Amniotic epithelial cell (primary cell): ENCODE measurements at places on chromosomes 4 and X.

DNA sequence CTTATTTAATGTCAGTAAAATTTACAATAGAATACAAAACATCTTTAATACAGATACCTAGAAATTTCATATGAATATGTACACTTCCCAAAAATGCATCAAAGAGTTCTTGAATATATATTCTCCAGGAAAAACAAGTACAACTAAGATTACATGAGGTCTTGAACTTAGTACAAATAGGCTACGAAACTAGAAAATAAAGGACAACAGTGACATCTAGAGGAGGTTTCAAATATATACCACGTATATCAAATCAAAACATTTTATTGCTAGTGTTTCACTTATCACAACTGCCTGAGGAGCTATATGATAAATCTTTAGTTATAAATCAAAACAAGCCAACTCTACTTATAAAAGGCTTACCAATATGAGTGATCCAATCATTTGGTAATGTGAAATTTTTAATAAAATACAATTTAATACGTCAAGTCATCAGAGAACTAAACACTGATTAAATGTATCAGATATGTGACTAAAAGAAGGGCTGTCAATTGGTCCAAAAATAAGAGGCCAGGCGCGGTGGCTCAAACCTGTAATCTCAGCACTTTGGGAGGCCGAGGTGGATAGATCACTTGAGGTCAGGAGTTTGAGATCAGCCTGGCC lies 36.6 kb downstream of the ANAPC10 start:
- peak; percentile 61 for DNase-seq

DNA sequence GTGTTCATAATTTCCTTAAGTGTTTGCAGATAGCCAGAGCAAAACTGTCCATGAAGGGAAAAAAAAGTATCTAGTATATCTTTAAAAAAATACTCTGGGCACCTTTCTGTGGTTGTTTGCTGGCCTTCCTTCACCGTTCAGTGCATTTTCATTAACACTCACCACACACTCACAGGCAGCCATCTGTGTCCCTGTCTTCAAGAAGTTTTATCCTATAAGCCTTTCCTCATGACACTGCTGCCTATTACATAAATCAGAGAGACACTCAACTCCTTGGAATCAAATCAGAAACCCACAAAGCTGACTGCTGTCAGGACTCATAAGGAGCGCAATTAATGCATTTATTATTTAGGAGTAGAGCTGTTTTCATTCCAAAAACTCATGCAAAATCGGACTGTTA lies 1720.2 kb downstream of the PCDH7 start:
- peak; percentile 12 for DNase-seq

GRCh38 chr4:56611501-56611900 lies 69.6 kb downstream of the HOPX start:
- DNase-seq, result peak; percentile 25

DNA sequence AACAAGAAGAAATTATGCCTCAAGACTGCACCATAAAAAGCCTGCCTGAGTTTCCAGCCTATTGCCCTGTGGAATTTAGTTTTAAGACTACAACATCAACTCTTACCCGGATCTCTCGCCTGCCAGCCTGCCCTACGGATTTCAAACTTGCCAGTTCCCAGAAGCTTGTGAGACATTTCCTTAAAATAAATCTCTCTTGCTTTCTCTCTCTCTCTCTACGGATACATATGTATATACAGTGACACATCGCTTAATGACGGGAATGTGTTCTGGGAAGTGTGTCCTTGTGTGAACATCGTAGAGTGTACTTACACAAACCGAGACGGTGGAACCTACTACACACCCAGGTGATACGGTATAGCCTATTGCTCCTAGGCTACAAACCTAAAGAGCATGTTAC lies 79.5 kb downstream of the CLNK start:
- DNase-seq, result no peak

DNA sequence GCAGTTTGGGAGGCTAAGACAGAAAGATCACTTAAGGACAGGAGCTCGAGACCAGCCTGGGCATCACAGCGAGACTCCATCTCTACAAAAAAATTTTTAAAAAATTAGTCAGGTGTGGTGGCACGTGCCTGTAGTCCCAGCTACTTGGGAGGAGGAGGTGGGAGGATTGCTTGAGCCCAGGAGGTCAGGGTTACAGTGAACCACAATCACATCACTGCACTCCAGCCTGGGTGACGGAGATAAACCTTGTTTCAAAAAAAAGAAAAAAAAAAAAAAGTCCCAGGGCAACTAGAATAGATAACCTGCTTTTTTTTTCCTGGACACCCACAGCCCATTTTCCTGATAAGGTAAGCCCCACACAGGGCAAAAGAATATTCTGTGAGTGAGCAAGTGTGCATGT lies 96.3 kb downstream of the C4orf51 start:
- no peak for DNase-seq

GRCh38 chr4:103934178-103934789 lies 214.5 kb upstream of the TACR3 start:
- DNase-seq, result peak; percentile 37

- no peak for DNase-seq
These were observed at the start of gene TACR3 for GRCh38 chr4:103719830-103720207. TSS of gene TACR3 (minus strand) at chr4:103719985. CDS start at chr4:103719675, 310 bp downstream.

- no peak for DNase-seq
These were observed 113.0 kb downstream of the ARHGAP24 start for GRCh38 chr4:85587952-85588351.

DNA sequence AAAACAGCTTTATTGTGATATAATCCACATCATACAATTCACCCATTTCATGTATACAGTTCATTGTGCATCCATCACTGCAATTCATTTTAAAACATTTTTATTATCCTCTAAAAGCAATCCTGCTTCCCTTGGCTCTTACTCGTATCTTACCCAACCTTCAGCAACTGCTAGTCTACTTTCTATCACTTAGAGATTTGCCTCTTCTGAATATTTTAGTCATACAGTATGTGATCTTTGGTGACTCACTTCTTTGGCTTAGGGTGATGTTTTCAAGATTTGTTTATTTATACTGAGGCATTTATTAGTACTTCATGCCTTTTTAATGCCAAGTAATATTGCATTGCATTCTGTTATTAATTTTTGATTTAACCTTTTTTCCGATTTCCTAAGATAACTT lies 15.0 kb upstream of the MSMO1 start:
- DNase-seq, result peak; percentile 81

GRCh38 chr4:159649237-159649636 lies 546.4 kb downstream of the RAPGEF2 start:
- DNase-seq, result no peak

- DNase-seq, result peak; percentile 48
These were observed 6.6 kb downstream of the GUCY2F start for GRCh38 chrX:109475174-109475891.

DNA sequence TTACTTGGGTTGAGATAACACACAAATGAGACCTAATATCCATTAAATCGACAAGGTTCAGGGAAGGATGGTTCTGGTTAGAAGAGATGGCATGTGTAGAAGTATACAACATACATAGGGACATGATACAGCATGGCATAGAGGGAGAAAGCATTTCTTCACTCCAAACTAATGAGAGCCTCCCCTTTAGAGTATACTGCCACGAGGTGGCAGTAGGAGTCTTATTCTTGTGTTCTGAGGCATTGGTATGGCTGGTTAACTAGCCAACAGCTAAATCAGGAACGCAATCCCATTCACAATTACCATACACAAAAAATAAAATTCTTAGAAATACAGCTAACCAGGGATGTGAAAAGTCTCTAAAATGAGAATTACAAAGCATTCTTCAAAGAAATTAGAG lies 29.1 kb upstream of the TRO start:
- peak; percentile 42 for DNase-seq

GRCh38 chr4:119659576-119659975 lies 31.0 kb upstream of the PDE5A start:
- peak; percentile 88 for DNase-seq

DNA sequence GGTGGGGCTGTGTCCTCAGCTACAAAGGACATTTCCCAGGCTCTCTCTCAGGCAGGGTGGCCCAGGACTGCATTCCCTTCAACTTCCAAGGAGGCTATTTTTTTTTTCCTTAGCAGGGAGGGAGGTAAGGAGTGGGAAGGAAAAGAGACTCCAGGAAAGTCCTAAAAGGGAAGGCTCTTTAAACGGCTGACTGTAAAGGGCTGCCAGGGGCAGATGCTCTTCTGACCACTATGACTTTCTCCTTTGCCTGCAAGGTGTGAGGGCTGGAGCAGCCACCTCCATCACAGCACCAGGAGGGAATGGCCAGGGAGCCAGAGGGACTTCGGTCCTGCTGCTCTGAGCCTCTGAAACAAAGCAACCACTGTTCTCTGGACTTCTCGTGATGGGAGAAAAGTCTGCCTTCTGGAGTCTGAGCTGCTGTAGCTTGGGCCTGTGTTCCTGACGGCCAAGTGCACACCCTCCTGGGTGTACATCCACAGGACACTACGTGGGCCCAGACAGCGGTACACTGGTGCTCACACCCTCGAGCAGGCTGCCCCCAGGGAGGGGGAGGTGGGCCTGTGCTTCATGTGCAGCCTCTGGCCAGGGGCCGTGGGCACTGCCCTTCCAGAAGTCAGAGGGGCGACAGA lies 17.9 kb downstream of the NAT8L start:
- DNase-seq, result no peak

DNA sequence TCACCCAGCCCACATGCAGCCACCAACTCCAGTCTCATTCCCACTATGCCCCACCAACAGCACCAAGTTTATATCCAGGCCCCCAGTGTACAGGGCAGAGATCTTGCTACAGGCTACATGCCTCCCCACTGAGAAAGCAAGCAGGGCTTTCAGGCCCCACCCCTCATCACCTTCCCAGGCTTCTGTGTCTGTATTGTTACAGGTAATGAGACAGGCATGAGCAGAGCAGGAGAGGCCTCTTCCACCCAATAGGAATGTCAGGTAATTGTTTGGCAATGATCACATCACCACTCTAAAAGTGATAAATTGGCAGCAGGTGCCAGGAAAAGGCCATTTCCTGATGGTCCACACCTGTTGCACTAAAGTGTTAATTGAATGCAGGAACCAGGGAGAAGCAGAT lies 102.5 kb downstream of the ZNF518B start:
- no peak for DNase-seq

DNA sequence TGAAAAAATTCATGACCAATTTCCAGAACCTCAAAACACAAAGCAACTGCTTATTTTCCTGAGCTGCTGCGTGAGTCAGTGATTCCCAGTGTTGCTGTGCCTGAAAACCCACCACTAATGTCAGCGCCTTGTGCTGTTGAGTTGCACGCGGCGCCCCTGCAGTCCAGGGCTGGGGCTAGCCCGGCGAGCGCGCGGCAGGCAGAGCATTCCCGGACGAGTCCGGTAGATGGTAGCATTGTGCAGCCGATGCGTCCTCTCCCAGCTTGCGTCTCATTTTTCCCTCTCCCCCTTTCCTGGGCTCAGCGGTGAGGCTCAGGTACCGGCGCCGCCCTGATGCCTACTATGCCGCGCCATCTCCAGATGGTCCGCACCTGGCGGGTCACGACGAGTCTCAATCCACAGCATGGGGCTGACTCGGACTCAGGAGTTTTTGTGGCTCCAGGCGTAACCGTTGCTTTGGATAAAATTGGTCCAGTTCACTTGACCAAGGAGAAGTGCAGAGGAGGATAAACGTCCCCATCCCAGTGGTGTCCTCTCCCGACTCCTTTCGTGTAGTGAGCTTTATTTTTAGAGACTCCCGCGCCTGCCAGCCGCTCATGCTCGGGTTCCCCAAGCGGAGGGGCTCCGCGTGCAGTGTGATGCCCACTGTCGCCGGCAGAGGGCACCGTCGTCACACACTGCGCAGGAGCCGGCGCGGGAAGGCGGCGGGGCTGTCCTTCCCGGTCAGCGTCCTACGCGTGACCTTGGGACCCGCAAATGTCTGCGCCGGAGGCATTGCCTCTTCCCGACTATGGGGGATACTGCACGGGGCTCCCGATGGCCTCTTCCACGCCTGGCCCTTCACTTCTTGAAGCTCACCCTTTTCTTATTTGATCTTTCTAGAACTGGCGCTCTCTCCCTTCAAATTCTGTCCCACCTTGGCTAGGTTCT lies 53.6 kb upstream of the IGFBP7 start:
- DNase-seq, result peak; percentile 73

DNA sequence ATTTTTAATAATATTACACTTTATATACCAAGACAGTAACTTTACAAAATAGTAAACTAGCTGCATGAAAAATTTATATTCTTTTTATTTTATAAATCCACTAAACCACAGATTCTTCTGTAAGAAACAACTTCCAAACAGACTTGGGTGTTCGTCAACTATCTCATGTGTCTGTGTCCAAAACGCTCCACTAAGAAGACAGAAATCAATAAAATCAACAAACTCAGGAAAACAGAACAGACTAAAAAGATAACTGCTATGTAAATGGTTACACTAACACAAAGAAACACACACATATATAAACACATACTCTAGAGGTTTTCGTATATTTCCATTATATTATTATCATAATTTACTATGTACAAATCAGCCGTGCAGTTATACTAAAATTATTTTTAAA lies 158.4 kb downstream of the PPP3CA start:
- DNase-seq, result no peak

- no peak for DNase-seq
These were observed 191.3 kb downstream of the GPC3 start for GRCh38 chrX:133794126-133794525.

GRCh38 chr4:41140410-41140809 lies 73.9 kb downstream of the APBB2 start:
- DNase-seq, result no peak

- DNase-seq, result no peak
These were observed 26.4 kb downstream of the JADE3 start for GRCh38 chrX:46938589-46938988.

- no peak for DNase-seq
These were observed 144.6 kb downstream of the TBL1X start for GRCh38 chrX:9609499-9609898.

DNA sequence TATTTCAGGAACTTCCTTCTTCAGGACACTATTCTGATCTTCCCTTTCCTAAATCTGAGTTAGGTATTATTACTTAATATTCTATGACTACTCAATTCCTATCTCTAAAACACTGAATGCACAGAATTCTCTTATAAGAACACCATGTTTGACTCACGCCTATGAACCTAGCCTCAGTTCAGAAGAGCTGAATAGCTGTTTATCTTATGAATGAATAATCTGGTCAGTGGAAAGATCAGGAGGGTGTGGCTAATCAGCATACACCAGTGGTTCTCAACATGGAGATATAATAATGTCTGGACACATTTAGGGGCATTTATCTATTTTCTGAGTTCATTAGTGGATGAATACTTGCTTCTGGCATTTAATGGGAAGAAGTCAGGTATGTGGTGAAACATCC lies 24.2 kb downstream of the EPHA5 start:
- DNase-seq, result peak; percentile 56

DNA sequence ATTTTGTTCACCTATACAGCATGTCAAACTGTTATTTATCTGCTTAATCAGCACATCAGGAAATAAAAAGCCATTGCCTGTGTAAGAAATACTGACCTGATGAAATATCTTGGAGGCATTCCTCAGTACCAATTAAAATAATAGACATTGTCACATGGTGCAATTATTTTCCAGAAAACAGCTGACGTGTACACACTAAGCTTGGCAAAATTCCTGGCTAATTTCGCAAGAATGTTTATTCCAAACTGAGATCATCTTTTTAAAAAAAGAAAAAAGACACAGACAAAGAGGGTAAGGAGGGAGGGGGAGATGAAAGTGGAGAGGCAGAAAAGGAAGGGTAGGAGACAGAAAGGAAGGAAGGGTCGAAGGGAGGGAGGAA lies 61.9 kb upstream of the NFKB1 start:
- DNase-seq, result peak; percentile 97

GRCh38 chr4:184503869-184504300 lies 29.5 kb upstream of the IRF2 start:
- peak; percentile 26 for DNase-seq

GRCh38 chrX:69028761-69029120 lies 136.5 kb downstream of the PJA1 start:
- no peak for DNase-seq

- DNase-seq, result peak; percentile 90
These were observed 10.8 kb upstream of the TMPRSS11B start for GRCh38 chr4:68256284-68256683.

- no peak for DNase-seq
These were observed 190.2 kb downstream of the SMIM20 start for GRCh38 chr4:26104056-26104685.
